HT1080 (cell line): ENCODE measurements at places on chromosomes 11 and 22. TPM values are rescaled to one million over a fixed set of nuclear protein-coding genes. Genes with fewer than 3 reads are reported as not detected.

TBX1 gene
- total RNA-seq, result 0.14 and 0.17 TPM in 2 replicates

SLC22A6 gene
- total RNA-seq, result not detected in 2 replicates

CCDC73 gene
- total RNA-seq, result 0.03 TPM in 1 of 2 replicates, not detected in the other

BTBD18 gene
- not detected in 2 replicates for total RNA-seq

KIAA1671 gene
- total RNA-seq, result 9.8 and 12.8 TPM in 2 replicates

MDK gene
- 40.5 and 54.9 TPM in 2 replicates for total RNA-seq

SCUBE1 gene
- total RNA-seq, result 0.10 TPM in 1 of 2 replicates, not detected in the other

OR5P2 gene
- not detected in 2 replicates for total RNA-seq

TSGA10IP gene
- 0.05 TPM in 1 of 2 replicates, not detected in the other for total RNA-seq

ZNF214 gene
- total RNA-seq, result 0.03 TPM in 1 of 2 replicates, not detected in the other

CRACR2B gene
- total RNA-seq, result not detected in 2 replicates

KIF18A gene
- total RNA-seq, result 21.1 and 23.1 TPM in 2 replicates

P2RX6 gene
- total RNA-seq, result 0.45 and 0.87 TPM in 2 replicates

FAM181B gene
- total RNA-seq, result not detected in 2 replicates

SPON1 gene
- not detected in 2 replicates for total RNA-seq

SERPIND1 gene
- total RNA-seq, result 0.37 and 0.80 TPM in 2 replicates
